ENCODE measurements at places on chromosomes 7 and 10.

DNA sequence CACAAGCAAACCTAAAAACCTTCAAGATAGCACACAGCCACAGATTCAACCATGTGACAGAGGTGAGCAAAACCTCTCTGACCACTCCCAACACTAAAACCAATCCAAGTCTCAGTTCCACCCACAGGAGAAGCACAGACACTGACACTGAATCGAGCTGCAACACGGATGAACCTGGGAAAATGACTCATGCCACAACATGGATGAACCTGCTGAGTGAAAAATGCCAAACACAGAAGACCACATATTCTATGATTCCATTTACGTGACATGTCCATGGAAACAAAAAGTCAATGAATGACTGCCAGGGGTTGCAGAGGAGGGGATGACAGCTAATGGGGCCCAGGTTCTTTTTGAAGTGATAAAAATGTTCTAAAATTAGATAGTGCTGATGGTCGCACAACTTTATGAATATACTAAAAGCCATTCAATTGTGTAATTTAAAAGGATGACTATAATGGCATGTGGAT is 22.0 kb downstream of the CYTH3 start:
- DNase-seq, result no peak

DNA sequence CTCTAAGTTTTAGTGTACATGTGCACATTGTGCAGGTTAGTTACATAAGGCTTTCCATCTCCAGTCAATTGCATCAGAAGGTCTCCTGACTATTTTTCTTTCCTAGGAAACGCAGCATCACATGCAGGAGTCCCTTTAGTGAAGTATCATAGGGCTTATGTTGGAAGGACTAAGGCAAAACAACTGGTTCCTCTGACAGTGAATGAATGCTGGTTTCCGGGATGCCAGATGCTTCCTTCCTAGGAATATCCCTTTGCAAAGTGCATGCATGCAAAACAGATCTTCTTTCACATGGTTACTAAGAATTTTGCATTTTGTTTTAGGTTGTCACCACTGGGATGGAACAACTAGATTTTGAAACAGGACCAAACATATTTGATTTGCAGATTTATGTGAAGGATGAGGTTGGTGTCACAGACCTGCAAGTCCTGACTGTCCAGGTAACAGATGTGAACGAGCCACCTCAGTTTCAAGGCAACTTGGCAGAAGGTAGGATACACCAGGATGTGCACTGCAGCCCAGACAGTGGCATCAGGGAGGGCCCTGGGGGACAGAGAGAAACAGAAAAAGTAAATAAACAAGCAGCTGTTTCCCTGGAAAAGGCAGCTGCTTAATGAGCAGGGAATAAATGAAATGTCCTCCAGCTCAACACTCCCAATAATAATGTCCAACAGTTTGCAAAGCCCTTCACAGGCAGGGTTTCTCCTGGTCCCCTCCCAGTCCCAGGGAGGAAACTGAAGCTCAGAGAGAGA is 17.8 kb downstream of the CDHR3 start:
- DNase-seq, result no peak

- DNase-seq, result no peak
Observed at GRCh38 chr10:100655760-100656421, 89.5 kb upstream of the PAX2 start.

- DNase-seq, result no peak
Observed at GRCh38 chr7:92763636-92764423, 72.5 kb downstream of the CDK6 start.

- DNase-seq, result no peak
Observed at GRCh38 chr7:127899411-127899810, 131.8 kb downstream of the LRRC4 start.

- no peak for DNase-seq
Observed at GRCh38 chr7:36602511-36602910, 121.8 kb downstream of the AOAH start.

Data from liver (tissue), 10 donors.